ENCODE measurements at places on chromosomes 1 and 21.

DNA sequence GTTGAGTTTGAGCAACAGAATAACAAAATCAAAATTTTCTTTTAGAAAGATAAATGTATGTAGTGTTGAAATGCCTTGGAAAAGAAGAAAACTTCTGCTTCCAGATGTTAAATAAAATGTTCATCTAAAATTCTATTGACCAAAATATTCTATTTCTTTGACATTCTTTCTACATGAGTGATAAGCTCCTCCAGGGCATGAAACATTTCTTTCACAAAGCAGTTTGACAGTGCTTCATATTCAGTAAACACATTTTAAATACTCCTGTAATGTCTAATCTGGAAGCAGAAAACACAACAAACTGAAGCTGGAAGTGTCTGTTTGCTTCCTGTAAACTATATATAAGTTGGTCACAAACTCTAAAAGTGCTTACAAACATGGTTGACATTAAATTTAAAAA lies 61.5 kb downstream of the RGS21 start:
- no peak for DNase-seq

DNA sequence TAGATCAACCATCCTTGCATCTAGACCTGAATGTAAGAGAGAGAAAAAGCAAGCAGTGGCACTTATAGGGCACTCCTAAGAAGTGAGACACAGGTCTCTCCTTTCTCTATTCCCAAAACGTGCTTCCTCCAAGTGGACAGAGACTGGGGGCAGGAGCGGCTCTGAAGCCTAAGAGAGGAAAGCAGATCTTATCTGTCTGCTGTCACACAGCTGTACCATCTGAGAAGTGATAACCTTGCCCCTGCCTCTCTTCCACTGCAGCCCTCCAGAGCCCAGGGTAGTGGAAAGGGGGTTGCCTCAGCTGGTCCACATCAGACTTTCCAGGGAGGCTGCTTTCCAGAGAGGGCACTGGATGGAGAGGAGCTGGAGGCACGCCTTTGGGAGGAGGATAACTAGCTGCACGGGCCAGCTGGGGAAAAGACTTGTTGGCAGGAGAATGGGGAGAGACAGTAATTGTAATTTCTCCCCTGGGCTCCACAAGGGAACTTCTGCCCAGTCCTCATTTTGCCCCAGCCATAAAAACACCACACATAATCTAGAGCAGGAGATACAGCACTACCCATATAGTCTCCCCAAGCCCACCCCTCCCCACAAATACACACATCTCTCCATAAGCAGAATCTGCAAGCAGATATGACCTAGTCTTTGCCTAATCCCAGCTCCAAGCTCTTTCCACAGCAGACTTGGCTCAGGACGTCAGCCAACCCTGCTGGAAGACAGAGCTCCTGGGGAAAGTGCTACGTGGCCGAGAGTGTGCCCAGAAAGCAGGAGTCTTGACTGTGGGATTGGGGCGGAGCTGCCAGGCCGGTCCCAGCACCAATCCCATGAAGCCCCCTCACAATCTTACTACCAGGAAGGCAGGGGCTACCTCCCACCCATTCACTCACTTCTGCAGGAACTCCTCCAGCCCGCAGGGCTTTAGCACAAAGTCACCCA lies 31.2 kb downstream of the PIK3C2B start:
- DNase-seq = no peak

DNA sequence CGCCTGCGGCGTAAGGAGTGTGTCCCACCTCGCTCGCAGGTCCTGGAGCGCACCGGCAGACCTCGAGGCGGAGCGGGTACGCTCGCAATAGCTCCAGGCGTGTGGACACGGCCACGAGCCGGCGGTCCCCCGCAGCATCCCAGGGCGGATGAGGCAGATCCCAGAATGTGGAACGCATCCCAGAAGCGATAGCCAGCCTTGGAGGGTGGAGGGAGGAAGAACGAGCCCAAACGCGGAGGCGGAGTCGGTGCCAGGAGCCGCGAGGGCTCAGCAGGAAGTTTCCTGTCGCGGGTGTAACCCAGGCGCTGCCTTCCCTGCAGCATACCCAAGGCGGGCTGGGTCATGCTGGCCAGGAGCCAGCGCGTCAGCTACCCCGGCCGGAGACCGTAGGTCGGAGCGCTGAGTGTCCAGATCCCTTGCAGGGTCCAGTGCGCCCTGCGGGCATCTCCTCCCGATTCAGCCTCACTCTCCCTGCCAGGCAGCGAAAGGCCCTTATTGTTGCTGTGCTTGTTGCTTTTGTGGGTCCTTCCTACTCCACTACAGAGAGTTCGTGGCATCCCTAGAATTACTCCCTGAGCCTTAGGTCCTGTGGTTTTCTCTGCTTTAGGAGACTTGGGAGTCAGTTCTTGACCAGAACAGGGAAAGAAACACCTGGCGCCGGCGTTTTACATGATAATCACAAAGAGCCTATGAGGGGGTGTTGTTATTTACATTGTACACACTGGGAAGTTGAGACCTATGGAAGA lies 27.7 kb downstream of the STYXL2 start:
- DNase-seq = peak; percentile 73

DNA sequence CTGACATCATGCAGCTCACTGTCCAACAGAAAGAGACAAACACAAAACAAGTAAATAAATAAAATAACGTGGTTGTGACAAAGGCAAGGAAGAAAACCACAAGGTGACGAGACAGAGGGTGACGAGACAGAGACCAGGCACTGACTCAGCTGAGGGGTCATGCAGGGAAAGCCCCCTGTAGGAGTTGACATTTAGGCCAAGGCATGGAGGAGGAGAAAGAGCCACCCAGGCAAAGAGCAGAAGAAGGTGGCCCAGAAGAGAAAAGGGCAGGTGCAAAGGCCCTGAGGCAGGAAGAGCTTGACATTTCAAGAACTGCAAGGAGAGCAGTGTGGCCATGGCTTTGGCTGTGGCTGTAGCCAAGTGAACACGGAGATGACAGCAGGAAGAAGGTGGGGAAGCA lies 65.1 kb upstream of the ID3 start:
- no peak for DNase-seq

DNA sequence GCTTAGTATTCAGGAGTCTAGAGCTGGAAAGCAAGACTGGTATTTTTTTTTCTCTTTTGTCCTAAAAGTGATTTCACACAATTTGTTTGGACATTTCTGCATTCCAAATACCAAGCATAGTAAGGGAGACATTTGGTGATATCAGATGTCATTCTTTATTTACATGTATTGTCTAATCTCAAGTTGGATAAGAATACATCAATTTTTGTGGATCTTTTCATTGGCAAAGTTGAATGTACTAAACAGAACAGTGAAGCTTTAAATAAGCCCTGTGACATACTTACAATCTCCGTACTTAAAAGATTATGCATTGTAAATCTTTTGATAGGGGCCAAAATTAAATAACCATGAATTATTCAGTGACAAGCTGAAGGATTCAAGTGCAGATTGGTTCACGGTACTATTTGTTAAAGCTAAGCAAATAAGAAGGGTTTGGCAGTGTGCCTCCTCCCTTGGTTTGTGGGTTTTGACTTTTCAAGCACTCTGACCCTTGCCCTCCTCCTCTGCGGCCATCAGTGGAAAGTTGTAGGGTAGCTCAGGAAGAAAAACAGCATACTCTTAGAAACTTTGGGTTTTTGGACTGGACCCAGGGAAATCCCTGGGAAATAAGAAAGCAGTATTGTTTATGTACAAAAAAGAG lies 663.7 kb downstream of the ADGRL2 start:
- DNase-seq = peak; percentile 3

GRCh38 chr1:203992440-203992839 lies 80.5 kb upstream of the SOX13 start:
- DNase-seq = no peak

DNA sequence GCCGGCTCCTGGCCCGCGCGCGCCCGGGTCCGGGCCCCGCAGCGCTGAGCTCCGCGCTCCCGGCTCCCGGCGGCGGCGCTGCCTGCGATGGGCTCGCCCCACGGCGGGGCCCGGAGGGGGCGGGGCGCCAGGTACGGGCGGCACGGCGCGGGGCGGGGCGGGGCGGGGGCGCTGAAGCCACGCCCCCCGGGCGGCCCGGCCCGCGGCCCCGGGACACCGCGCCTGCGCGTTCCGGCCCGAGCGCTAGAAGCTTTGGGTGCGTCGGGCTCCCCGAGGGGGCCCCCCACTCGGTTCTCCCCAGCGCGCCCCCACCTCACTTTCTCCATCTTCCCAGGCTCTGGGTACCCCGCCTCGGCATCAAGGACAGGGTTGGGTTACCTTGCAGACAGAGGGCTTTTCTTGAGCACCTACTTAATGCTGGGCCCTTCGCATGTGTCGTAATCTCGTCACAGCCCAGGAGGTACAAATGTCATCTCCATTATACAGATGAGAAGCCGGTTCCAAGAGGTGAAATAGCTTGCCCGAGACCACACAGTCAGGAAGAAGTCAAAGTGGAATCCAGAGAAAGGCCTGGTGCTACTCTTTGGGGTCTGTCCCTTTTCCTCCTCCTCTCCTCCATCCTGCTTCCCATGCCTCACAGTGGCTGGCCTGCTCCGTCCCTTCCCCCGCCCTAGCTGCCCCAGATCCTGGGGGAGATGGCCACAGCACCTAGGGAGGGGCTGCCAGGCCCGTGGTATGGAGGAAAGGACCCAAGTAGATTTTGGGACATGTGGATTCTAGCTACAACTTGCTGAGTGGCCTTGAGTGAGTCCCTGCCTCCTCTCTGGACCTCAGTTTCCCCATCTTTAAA lies 46.5 kb downstream of the RAP1GAP start:
- peak; percentile 74 for DNase-seq

GRCh38 chr1:51566260-51566659 lies 47.2 kb upstream of the EPS15 start:
- no peak for DNase-seq

GRCh38 chr1:1170215-1171091 lies 3.2 kb upstream of the TTLL10 start:
- DNase-seq = no peak

GRCh38 chr1:94554580-94554979 lies 13.0 kb upstream of the F3 start:
- no peak for DNase-seq

DNA sequence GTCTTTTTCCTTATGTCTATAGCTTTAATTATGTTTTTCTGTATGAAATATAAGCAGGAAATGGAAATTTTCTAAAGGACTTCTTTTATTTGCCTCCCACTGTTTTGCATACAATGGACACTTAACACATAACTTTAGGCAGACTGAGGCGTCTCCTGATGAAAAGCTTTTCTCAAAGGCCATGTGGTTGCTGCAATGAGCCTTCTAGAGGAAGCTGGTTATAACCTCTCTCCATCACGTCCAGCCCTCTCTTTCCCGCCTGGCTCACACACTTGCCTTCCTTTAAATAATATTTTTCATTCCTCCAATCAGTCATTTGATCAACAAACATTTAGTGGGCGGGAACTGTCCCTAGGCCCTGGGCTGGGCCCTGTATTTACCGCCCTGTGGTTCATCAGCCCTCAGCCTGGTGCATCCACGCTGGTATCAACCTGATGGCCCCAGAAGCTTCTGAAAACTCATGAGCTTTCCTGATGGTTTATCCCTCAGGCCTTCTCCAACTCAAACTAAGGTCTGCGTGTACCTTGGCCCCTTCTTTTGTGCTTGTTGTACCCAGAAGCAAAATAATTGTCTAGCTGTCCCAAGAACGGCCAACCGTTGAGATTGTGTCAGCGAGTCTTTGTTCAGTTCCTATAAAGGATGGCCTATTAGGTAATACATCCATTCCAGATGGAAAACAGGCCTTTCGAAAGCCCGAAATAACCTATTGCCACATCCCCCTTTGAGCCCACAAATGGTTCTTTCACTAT lies 75.3 kb upstream of the LYST start:
- no peak for DNase-seq

DNA sequence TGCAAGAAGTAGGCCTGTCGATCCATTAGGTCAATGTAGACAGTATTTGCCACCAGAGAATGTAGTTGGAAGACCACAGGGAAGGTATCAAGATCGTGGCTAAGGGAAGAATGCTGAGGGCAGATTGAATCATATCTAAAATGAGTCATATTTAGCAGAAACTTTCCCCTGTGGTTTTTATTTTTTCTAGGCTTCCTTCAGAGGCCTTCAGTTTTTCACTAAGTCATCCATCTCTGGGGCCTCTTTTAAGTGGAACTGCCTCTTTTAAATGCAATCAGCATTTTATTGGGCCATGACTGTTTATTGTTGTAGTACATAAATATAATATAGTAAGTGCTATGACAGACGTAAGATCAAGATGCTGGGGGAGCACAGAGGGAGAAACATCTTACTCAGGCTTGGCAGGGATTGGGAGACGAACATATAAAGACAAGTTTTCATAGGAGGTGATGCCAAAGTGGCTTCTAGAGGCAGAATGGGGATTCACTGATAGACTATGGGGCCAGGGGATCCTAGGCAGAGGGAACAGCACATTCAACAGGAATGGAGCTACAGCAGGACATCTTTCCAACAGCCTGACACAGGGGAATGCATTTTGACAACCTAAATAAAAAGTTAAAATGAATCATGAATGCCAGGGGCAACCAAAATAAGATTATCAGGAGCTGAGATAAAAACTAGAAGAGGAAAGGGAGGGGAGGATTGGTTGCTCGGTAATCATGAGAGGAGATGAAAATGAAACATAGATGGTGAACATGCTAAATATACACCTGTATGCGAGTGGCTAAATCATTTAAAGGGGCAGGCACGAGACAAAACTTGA lies 20.1 kb downstream of the UBE2U start:
- DNase-seq = no peak

- DNase-seq = peak; percentile 80
These were observed 210.3 kb downstream of the SLC35F3 start for GRCh38 chr1:234114648-234115307.

GRCh38 chr1:94115900-94116436 lies 5.0 kb downstream of the ABCA4 start:
- DNase-seq = no peak

DNA sequence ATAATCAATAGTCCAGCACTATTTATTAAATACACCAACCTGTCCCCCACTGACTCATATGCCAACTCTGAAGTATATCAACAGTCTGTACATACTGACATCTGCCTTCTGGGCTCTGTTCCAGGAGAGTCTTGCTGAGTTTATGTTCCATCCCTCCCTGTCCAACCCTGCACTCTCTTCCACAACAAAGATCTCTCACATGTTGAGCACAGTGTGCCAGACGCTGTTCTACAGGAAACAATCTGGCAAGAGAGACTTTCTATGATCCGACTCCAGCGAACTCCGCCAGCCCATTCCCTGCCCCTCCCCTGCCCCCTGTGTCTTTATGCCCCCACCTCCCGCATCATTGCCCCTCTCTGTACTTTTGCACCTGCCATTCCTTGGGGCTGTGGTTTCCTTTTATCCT lies 3.4 kb downstream of the LACTBL1 start:
- no peak for DNase-seq

- DNase-seq = peak; percentile 41
These were observed 1.4 kb upstream of the SRRM1 start for GRCh38 chr1:24641646-24642151.
